ENCODE measurements at places on chromosomes 6 and 20. TPM values are rescaled to one million over a fixed set of nuclear protein-coding genes. Genes with fewer than 3 reads are reported as not detected.

ZBTB46 gene
- total RNA-seq, result 0.08 TPM

MUCL3 gene
- total RNA-seq, result not detected

DNA sequence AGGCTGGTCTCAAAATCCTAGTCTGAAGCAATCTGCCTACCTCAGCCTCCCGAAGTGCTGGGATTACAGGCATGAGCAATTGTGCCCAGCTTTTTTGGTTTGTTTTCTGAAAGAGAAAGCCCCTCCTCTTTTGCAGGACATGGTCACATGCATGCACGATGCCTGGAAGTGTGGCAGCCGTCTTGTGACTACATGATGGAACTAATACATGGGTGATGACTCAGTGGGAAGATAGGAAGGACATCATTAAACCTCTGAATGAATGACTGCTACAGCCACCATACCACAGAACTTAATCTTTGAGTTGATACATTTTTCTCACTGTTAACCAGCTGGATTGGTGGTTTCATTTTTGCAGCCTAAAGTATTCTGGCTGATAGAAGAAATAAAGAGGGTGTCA, 13.4 kb upstream of the CTNNBL1 start:
- DNase-seq, result no peak

- DNase-seq, result no peak
Measured at GRCh38 chr6:130034378-130035146, 16.2 kb downstream of the L3MBTL3 start.

- no peak for DNase-seq
Measured at GRCh38 chr6:148501178-148501590, 158.5 kb downstream of the SASH1 start.

GRCh38 chr6:44245391-44245911, 1.4 kb upstream of the HSP90AB1 start:
- DNase-seq, result no peak

- no peak for DNase-seq
Measured at GRCh38 chr6:88493717-88494116, 327.6 kb upstream of the CNR1 start.

DNA sequence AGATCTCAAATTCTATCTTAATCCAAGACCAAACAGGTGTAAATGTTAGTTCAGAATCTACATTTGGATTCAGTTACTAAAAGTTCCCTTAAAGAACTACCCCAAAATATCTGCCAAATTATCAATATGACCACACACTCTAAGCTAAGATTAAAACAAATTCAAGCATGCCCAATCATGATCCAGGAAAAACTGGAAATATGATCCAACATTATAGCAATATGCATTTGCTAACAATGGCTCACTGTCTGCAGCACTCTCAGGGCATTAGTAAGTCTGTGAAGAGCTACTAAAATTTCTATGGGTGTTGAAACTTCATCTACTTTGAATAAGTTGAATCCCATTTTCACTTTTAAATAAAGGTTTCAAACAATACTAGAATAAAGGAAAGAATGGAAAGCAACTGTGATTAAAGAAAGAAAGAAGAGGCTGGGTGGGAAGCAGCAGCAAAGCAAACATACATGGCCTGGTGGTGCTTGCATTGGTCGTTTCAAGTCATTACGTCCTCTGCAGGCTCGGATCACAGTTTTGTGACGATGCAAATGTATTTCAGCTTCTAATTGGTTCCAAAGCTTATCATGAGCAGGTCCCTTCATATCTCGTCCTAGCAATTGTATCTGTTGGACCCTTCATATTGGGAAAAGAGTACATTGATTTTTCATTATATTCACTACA, 29.2 kb downstream of the GOPC start:
- no peak for DNase-seq

DNA sequence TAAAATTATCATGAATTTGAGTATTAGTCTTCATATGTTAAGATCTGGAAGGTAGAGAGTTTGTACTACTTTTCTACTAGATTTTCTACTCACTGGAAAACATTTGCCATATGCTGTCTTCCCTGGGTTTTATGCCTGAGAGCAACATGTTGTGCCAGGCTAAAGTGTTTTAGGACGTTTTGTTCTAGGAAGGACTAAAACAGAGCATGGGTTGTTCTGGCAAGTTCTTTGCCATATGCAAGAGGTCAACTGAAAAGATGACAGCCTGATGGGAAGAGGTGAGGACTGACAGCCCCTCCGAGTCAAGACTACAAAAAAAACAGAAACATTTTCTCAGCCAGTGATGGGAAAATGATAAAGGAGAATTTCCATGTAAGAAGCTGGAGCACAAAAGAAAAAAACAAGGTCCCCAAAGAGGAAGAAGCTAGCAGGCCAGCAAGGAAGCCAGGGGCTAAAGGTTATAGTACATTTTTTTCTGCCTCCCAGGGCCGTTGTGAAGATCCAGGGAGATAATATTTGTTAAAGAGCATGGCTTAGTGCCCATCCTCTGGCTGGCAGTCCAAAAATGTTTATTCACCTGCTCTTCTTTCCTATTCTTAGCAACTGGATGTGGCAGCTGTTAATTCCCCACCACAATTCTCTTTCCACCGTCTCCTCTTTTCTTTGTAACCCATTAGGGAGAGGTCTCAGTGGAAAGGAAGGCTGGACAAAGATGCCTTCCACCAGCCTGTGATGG, 7.8 kb downstream of the SCGN start:
- no peak for DNase-seq

GRCh38 chr20:10747019-10747418, 73.2 kb upstream of the JAG1 start:
- DNase-seq, result no peak

DNA sequence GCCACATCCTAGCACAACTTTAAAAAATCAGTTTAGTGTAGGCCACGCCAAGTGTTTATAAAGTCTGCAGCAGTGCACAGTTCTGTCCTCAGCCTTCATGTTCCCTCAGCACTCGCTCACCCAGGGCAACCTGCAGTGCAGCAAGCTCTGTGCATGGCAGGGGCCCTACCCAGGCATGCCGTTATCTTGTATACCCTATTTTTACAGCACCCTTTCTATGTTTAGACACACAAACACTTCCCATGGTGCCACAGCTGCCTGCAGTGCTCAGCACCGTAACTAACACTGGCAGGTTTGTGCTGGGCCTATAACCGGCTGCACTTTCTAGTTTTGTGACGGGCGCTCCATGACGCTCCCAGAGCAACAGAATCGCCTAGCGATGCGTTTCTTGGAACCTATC, 43.8 kb downstream of the ZBTB46 start:
- no peak for DNase-seq

DNA sequence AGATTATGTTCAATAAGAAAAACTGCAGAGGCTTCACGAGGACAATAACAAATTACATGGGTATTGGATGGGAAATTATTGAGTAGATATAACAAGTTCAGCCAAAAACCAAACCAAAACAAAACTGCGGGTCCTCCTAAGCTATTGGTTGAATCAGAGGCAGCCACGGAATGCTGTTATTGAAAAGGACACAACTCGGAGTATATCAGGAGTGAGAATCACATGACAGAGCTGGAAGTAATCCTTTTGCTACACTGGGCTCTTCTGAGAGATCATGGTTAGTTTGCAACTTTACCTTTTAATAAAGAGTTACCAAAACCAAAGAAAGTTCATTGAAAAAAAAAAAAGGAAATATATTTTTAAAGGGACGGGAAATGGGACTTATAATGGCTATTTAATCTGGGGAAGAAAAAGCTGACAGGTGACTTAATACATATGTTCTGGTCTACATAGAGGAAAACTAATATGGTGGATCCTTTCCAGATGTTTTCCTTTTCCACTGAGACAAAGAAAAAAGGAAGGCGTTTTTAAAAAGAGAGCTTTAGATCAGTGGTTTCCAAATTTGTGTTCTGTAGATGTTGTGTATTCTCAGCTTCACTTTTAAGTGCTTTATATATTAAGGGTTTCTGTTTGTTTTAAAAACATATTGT, 6.9 kb upstream of the CITED2 start:
- no peak for DNase-seq

Data from CD4-positive, alpha-beta T cell (primary cell).